ENCODE measurements at places on chromosomes 12 and 14.
A peak's percentile ranks its signal among the peaks of the same experiment; 100 is the strongest.

- no peak for DNase-seq
Measured at GRCh38 chr14:23577004-23577681, 1.4 kb downstream of the JPH4 start.

- DNase-seq, result no peak
Measured at GRCh38 chr14:46063872-46064271, 587.7 kb downstream of the RPL10L start.

GRCh38 chr14:39880965-39881364 lies 448.7 kb upstream of the FBXO33 start:
- no peak for DNase-seq

GRCh38 chr12:12870465-12870864 lies 20.9 kb upstream of the GPRC5A start:
- peak; percentile 96 for DNase-seq

GRCh38 chr14:90804292-90805083 lies 11.7 kb downstream of the TTC7B start:
- DNase-seq, result no peak

- no peak for DNase-seq
Measured at GRCh38 chr12:79373896-79374499, 316.8 kb downstream of the PAWR start.

DNA sequence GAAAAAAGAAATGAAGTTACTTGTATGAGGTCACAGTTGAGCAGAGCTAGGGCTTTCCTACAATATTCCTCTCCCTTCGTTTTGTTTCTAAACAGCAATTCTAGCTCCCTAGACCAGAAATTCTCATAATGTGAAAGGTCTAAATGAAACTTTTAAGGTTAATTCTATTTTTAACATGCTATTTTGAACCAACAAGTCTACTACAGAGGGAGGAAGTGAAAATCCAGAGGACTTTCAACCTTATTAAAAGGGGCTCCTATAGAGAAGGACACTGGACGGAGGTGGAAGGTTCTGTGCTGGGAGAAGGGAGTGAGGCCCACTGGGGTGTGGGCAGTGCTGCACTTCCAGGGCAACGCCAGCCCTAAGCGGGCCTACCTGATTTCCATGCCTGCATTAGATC lies 13.4 kb downstream of the GSG1 start:
- no peak for DNase-seq

DNA sequence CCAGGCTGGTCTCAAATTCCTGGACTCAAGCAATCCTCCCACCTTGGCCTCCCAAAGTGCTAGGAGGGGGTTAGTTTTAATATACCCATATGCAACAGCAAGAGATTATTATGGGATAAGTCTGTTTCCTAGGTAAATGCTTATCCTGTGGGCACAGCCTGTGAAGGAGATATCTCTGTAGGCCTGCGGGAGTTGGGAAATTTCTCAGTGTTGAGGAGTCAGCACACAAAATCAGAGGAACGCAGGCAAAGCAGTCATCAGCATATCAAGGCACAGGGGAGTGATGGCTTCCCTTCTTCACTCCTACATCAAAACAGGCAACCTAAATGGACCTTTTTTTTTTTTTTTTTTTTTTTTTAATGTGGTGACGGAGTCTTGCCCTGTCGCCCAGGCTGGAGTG lies 20.9 kb upstream of the TMED10 start:
- no peak for DNase-seq

DNA sequence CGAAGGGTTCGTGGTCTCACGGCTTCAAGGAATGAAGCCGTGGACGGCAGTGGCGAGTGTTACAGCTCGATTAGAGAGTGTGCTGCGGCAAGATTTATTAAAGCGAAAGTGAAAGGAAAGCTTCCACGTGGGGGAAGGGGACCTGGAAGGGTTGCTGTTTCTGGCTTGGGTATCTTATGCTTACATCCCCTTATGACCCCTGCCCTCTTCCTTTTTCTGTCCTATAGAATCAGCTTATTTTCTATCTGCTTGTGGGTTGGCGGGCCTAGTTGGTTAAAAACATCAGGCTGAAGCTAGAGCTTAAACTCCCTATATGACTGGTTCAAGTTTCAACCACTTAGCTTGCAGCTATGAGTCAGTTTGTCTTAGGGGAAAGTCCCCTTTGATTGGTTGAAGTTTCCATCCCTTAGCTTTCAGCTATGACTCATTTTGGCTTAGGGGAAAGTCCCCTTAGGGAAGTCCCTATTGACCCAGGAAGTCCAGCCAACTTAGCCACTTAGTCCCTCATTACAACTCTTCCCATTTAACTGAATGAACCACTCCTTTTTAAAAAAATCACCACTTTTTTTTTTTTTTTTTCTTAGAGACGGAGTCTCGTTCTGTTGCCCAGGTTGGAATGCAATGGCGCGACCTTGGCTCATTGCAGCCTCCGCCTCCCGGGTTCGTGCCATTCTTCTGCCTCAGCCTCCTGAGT lies 1494.7 kb upstream of the TMEM132C start:
- no peak for DNase-seq

DNA sequence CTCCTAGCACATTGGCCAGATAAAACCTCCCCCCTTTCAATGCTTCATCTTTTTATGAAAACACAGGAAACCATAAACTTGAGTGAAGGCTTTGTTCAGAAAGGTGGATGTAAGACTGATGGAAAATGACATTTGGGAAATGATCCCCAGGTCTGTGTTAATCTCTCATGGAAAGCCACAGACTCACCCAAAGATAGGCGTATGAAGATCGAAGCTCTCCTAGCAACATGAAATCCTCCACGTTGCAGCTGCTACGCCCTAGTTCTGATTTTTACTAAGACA lies 63.4 kb upstream of the PTGR2 start:
- DNase-seq, result no peak

GRCh38 chr12:53816360-53817020 lies 64.7 kb upstream of the CISTR start:
- DNase-seq, result no peak

GRCh38 chr12:22064968-22065367 lies 18.9 kb downstream of the CMAS start:
- DNase-seq, result no peak

DNA sequence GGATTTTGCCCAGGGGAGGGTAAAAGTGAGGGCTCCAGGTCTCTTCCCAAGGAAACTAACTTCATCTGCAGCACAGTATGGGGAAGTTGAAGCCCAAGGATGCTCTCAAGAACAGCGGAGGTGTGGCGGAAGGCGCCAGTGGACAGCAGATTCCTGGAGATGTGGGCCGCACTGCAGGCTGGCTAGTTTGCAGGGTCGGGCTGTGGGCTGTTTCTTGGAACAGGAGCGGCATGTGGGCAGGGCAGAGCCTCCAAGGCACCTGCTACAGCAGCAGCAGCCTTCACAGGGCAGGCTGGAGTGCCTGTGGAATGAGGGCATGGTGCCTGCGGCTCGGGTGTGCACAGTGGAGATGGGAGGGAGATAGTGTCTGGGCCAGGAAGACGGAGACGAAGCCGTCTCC lies 100.0 kb upstream of the SFSWAP start:
- no peak for DNase-seq

DNA sequence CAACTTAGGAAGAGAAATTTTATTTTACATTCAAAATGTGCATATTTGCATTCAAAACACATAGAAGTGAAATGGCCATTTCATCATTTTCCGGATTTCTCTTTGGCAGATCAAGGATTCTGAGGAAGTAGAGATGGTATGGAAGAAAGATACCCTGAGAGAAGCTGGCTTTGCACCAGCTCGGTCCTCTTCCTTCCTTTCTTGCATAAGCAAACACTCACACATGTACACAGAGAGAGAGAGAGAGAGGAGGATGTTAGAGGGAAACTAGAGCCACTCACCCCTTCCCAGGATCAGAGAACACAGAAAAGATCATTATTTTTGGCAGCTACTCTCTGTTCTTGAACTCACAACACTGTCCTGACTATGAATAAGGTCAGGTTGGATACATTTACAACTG lies 15.6 kb upstream of the PLEKHD1 start:
- no peak for DNase-seq

GRCh38 chr12:120925740-120926563 lies 21.8 kb upstream of the SPPL3 start:
- no peak for DNase-seq

DNA sequence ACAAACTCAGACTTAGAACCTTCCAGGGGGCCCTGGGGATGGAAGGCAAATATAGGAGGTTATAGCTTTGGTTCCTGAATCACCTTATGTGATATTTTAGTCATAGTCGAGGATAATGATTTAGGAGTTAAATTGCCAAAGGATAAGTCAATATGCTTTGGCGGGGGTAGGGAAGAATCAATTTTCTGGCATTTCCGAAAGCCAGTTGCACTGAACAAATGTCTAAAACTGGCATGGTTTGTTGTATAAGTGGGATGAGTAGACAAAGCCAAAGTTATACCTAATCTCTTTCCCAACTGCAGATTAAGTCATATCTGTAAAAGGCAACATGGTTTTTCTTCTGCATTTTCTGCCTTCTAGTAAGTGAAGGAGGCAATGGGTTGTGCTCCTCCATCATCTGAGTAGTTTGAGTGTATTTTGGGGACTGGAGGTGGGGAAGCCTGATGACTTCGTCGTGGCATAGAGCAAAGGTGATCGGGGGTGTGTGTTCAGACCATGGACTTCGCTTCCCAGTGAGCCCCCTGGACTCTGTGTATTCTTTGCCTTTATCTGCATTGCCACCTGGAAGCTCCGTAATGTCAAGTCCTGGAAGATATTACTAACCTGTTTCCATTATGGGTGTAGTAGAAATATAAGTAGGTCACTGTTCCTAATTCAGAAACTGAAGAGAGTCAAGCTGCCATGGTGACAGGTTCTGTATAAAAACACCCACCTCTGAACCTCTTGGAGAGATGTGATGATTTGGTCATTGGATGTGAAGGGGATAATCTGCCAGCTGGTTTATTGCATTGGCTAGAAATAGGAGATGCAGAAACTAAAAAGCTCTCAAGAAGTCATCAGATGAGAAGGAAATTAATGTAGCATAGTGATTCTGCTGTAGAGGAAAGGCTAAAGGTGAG lies 24.5 kb downstream of the PPFIBP1 start:
- DNase-seq, result no peak

DNA sequence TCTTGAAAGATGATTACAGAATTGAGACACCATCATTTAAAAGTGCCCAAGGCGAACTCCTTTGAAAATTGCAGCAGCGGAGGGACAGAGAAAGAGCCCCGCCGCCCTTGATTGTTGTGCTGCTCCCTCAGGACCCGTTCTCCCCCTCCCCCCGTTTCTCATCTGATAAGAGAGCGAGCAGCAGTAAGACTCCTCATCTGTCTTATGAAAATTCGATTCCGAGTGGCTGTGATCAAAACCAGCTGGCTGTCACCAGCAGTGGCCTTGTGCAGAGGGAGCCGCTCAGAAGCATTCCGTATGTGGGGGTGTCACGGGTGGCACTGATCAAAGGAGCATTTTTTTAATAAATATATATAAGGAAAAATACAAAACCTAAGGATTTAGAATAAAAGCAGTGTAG lies 78.0 kb upstream of the GPATCH2L start:
- no peak for DNase-seq

GRCh38 chr14:51441001-51441400 lies 201.0 kb downstream of the TMX1 start:
- DNase-seq, result no peak

DNA sequence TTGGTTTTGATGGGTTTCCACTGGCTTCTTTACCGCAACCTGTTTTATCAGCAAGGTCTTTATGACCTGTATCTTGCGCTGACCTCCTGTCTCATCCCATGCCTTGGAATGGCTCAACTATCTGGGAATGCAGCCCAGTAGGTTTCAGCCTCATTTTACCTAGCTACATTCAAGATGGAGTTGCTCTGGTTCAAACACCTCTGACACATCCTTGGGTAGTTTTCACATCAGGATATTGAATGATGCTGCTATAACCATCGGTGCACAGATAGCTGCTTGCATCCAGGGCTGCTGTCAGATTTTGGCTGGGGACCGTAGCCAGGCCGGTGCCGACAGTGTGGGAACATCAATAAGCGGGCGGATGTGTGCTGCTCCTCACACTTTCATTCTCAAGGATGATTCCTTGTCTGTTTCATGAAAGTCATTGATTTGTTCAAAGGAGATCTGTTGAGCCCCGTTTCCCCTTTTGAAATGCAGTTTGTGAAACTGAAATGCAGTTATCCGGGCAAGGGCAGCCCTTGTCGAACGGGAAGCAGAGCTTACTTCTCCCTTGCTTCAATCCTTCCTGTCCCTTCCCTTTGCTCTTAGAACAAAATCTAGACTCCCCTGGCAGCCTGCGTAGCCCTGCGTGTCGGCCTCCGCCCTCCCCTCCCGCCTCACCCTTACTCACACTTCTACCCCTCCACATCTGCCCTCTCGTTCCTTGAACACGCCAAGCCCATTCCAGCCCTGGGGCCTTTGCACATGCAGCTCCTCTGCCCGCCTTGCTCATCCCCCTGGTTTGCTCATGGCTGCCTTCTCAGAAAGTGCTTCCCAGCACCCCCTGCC lies 49.2 kb upstream of the NCOR2 start:
- DNase-seq, result no peak

DNA sequence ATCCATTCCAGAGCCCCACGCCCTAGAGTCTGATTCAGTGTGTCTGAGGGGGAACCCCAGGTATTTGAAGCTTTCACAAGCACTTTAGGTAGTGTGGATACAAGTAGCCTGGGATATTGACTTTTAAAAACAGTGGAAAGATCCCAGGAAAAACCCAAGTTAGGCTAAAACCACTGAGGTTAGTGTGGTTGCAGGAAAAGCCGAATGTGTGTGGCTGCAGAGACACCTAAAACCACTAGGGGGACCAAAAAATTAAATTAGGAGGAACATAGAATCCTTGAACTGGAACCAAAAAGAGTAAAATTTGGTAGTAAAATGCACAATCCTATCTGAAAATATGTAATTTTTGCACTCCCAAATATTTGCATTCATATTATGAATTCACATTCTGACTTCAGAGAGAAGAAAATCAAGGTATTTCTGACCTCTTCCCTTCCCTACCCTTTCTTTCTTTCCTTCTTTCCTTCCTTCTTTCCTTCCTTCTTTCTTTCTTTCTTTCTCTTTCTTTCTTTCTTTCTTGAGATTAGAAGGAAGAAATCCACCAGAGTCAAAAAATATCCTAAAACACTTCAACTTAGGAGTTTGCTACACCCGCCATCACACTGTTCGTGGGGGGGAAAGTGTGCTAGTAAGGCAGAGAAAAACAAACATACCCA lies 37.8 kb downstream of the SLCO1A2 start:
- DNase-seq, result no peak

Data from amniotic stem cell (primary cell).